ENCODE measurements at places on chromosomes 3 and 15. TPM values are rescaled to one million over a fixed set of nuclear protein-coding genes. Genes with fewer than 3 reads are reported as not detected.
A peak's percentile ranks its signal among the peaks of the same experiment; 100 is the strongest.

GRCh38 chr3:156685198-156685597, 10.8 kb downstream of the TIPARP start:
- no peak for DNase-seq
- peaks cover 24% of the 10 kb centered on the region for H3K4me1 ChIP-seq
- no peaks in the 10 kb centered on the region for H3K36me3 ChIP-seq
- peak overlapping the region; percentile 68 for H3K27ac ChIP-seq

- no peaks in the 10 kb centered on the region for H3K36me3 ChIP-seq
- no peak overlapping the region for H3K4me3 ChIP-seq
- peaks cover 2% of the 10 kb centered on the region for H3K4me1 ChIP-seq
- H3K27ac ChIP-seq, result no peak overlapping the region
- no peaks in the 10 kb centered on the region for H3K27me3 ChIP-seq
Observed at GRCh38 chr3:23720885-23721284, 84.9 kb upstream of the UBE2E1 start.

GRCh38 chr15:42031198-42031915, 10.5 kb upstream of the PLA2G4E start:
- H3K27ac ChIP-seq, result no peak overlapping the region
- no peaks in the 10 kb centered on the region for H3K4me1 ChIP-seq
- H3K4me3 ChIP-seq, result no peak overlapping the region
- H3K27me3 ChIP-seq, result peaks cover 14% of the 10 kb centered on the region

The GPR15 gene
- not detected for polyA plus RNA-seq

The RTP1 gene
- polyA plus RNA-seq, result not detected

Measured in fibroblast of lung (primary cell).